Stimulated activated CD4-positive, alpha-beta T cell treated with anti-CD3 and anti-CD28 coated beads, Interleukin-1b, Interleukin-23, amount 100 ng/mL, for 1 hour (primary cell): ENCODE measurements at places on chromosomes 12 and 14.

GRCh38 chr12:94263011-94263811 is 114.8 kb downstream of the PLXNC1 start:
- DNase-seq: peak; percentile 50

DNA sequence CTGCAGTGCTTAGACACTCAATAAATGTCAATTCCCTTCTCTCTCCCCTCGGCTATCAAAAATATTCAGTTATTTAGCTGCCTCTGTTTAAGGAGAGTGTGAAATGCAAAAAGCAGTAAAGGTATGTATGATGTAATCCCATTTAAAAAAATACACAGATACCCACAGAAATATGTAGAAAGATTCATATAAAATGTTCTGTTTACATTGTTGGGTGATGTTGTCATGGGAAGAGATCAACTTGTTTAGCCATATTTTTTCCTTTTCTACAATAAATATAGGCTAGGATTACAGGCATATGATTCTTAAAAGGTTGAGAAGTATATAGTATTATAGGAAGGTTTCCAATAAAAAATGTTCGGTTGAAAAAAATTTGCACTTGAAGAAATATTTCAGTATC is 7.8 kb downstream of the PPP2R3C start:
- no peak for DNase-seq

DNA sequence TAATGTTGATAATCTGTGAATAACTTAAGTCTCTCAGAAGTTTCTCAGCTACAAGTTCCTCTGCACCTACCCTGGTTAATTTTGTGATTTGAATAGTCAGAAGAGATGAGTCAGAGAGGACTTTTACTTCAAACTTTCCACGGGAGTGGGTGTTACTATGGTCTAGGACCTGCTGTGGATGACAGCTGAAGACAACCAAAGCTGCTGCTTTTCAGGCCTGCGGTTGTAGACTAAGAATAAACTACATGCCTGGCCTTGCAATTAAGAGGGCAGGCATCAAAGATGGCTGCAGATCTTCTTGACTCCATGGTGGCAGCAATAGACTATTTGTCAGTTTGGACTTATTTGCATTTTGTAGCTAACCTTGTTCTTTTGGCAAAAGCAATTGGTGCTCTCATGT is 227.1 kb upstream of the KRR1 start:
- no peak for DNase-seq

GRCh38 chr12:50234347-50234746 is 49.0 kb downstream of the LIMA1 start:
- DNase-seq: no peak

DNA sequence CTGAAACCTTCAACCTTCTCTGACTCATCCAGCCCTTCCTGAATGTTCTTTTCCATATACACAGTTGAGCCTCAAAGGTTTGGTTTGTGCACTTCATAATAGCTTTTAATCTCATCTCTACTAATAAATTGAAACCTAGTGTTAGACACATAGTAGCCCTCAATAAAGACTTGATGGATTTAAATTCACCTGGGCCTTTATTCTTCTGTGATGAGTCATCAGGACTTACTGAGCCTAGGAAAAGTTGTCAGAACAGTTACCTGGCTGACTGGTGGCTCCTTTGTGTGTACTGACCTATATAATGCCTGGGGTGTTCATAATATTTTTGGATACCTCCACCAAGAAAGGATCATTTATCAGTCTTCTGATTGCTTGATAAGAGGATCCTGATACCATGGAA is 86.4 kb upstream of the NTF3 start:
- no peak for DNase-seq

DNA sequence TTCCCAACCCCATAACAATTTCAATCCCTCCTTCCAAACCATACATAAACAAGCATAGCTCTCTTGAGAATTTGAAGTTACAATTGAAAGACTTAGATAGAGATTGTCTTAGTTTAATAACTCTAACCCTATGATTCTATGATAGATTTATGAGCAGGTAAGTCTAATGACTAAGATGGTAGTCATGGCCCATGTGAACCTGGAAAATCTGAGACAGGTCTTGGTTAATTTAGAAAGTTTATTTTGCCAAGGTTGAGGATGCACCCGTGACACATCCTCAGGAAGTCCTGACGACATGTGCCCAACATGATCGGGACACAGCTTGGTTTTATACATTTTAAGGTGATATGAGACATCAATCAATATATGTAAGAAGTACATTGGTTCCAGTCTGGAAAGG is 248.8 kb downstream of the KCNH5 start:
- DNase-seq: no peak

DNA sequence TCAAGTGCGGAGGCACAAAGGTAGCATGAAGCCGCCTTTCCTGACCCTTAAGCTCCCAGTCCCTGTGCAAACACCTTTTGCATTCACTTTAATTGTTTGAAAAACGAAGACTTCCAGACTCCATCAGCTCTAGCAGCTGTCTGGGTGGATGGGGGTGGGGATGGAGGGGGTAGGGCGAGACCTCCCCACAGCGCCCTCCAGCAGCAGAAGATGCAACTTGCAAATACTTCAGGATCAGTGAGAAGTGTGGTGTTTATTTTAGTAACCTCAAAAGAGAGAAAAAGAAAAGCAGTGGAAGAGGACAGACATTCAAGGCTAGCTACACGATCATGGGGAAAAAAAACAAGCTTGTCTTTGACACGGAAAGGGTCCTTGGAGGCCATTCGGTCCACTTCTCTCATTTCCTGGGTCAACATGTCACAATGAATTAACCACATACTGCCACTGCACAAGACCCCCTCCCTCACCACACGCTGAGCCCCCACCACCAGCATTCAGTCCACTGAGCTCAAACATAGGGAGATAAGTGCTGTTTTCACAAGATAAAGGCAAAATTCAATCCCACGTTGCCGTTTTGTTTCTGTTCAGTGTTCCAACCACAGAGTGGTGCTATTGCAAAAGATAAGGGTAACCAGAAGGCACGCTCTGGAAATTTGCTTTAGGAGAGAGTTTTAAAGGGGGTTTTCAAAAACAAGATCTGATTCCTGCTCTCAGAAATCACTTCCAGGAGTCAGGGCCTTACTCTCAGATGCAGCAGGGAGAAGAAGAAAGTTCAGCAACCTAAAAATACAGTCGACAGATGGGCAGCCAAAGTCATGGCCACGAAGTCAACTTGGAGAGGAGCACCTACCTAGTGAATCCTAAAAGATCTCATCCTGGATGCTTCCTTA is 3.3 kb upstream of the NTF3 start:
- DNase-seq: no peak

DNA sequence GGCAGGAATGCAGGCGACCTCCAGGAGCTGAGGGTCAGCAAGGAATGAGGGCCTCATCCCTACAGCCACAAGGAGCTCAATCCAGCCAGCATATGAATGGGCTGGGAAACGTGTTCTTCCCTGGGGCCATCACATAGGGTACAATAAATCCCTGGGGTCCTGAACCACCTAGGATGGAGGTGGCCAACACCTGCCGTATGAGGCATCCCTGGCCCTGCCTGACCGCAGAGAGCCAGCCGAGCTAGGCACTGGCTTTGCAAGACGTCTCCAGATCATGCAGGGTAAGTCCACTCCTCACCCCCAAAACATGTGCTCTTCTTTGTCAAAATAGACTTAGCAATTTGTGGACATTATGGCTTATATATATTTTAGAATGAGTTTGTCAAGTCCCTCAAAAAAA is 303.7 kb upstream of the DIO3 start:
- DNase-seq: no peak

DNA sequence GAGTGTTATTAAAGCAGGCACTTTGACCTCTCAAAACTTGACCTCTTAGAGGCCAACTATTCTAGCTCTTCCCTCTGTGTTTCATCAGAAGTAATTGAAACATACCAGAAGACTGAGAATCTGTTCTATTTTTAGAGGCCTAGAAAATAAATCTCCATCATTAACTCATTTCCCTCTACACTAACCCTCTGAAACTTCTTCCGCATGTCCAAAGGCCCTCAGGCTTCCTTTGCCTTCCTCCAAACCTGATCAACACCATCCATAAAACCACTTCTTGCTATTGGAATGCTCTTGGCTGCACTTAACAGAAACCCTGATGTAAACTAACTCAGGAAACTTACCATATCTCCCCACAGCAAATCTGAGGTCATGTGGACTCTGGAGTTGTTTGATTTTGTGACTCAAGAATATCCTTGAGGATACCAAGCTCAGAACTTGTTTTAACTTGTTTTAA is 196.4 kb downstream of the RPAP3 start:
- no peak for DNase-seq

GRCh38 chr14:105486974-105487448 is 325 bp downstream of the CRIP1 start:
- DNase-seq: no peak

GRCh38 chr12:53506450-53506785 is 866 bp downstream of the NPFF start:
- no peak for DNase-seq

DNA sequence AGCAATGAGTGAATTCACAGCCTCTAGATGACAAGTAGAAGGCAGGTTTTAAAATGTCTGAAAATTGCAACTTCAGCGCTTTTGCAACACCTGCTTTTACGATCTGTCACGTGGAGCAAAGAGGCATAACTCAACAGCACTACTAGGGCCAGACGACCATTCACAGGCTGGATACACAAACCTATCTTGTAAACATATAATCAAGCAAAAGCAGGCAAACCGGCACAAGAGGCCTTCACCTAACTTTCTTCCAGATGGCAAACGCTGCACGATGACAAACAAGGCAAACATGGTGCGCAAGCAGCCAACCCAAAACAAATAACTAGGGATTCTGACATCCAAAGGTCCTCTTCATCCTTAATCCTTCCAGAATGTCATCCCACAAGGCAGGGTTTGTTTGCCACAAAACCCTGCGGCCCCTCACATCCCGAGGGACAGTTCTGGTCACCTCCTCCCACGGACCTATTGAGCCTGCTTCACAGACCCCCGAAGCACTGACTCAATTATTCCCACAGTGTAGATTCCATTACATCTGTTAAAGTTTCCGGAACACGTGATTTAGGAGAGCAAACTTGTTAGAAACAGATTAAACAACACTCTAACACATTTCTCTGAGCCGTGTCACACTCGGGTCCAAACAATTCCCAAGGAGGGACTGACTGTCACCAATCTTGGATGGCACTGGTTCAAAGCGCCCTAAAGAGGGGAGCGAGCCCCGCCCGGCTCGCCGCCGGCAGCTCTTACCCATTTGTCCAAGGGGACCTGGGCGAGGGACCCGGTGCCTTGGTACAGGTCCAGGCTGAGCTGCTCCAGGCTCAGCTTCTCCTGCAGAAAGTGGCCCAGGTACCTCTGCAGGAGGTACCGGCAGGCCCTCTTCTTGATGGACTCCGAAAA is 823 bp downstream of the ATG2B start:
- peak; percentile 9 for DNase-seq

DNA sequence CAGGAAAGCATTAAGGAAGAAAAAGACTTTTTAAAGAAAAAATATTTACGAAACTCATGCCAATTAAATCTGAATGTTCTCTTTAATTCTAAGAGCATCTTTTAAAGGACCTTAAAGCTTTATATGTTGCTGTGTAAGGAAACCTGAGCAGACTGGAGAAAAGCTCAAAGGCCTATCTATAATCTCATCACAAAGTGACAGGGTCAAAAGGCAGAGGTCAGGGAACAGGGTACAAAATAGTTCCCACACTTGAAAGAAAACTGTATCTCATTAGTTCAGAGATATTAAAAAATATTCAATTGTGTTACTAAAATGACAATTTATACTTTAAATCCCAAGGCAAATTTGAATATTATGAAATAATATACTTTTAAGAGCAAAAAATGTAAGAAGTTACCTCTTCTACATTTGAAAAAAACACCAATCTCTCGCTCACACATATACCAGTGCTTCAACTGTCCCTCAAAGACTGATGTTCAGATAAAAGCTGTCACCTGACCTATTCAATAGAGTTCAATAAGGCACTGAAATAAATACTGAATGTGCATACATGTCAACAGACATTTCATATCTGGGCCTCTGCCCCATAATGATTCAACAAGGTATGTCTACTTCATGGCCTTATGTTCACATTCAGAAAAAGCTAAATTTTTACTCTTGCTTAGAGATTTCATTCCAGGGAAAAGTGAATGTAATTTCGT is 17.9 kb downstream of the DENND5B start:
- no peak for DNase-seq

- DNase-seq: no peak
These were observed 407.2 kb downstream of the FSCB start for GRCh38 chr14:44099743-44100488.

GRCh38 chr12:108930155-108930554 is 50.3 kb downstream of the DAO start:
- DNase-seq: no peak

GRCh38 chr14:89504091-89504490 is 87.1 kb upstream of the FOXN3 start:
- DNase-seq: no peak

DNA sequence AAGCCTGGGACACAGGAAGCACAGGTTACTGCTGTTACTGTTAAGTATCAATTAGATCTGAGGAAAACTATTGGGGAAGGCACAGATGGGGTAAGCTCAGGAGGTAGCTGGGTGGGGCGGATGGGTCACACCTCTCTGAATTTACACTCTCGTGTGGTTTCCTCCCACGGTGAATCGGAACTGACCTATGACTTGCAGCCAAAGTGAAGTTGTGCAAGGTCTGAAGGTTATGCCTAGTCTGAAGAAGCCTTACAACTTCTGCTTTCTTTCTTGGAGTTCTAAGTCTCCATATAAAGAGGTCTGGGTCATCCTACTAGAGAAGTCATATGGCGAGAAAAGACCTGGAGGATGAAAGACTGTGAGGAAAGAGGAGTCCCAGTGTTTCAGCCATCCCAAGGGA is 25.6 kb upstream of the GPATCH2L start:
- no peak for DNase-seq

DNA sequence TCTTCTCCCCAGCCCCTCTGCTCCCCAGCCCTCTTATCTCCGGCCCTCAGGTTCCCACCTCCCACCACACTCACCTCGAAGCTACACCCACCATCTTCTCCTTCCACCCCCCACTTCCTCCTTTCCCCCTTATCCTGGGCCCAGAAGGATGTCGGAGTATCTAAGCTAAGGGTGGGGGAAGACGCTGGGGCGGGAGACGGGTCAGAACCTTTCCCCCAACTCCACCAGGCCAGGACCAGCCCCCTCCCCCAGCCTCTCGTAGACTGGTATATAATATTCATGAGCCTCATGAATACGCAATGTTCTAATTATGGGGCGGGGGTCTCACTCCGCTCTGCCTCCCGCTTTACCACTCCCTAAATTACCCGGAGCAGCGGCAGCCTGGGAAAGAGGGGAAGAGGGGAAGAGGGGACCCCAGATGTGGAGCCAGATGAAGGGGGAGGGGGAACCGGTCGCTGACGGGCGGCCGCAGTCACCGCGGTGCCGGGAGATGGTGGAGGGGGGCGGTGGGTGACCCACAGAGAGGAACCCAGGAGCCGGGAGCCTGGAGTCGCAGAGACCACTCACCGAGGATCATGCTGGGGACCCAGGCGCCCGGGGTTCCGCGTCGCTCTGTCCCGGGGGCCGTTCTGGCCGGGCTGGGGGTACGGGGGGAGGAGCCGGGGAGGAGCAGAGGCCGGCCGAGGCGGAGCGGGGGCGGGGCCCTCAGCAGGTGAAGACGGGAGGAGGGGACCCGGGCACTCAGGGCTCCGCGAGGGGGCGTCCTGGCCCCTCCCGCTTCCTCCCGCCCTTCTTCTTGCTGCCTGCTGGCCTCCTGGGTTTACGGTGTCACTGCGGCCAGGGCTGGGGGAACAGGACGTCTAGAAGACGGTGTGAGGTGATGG is 6.4 kb upstream of the ZNF385A start:
- DNase-seq: peak; percentile 52

GRCh38 chr14:91228112-91229004 is 16.1 kb downstream of the GPR68 start:
- DNase-seq: peak; percentile 67

GRCh38 chr12:115866909-115867525 is 410.5 kb downstream of the MED13L start:
- no peak for DNase-seq
